GM13976 (cell line): ENCODE measurements at places on chromosomes 12 and 14.

GRCh38 chr14:58778202-58778601 lies 140.4 kb downstream of the DACT1 start:
- DNase-seq: no peak

GRCh38 chr12:64125913-64126312 lies 96.2 kb downstream of the KICS2 start:
- DNase-seq: no peak

DNA sequence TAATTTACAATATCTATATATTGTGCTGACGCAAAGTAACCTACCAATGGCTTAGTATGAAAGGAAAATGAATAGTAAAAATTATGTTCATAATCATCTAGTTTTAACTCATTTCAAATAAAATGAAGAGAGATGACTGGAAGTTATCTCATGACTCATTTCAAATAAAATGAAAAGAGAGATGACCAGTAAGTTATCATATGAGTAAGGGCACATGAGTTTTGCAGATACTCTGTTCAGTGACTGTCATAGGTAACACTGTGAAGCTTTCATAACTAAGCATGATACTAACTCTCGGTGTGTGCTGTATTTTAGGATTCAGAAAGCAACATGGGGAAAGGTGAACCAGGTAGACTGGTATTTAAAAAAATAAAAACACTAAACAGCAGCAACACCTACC lies 364.5 kb upstream of the DIO2 start:
- DNase-seq: no peak

DNA sequence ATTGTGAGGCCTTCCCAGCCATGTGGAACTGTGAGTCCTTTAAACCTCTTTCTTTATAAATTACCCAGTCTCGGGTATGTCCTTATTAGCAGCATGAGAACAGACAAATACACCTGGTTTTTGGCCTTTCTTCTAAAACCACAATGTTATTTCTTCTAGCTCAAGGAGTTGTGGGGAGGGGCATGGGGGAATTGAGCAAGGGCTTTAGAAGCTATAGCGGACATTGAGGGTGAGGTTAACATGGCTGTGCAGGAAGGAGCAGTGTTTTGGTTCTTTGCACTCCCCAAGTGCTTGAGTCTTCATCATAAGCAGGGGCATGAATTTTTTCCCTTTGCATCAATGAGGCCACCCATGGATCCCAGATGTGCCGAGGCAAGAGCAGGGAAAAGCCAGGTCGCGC lies 86.8 kb downstream of the SPRING1 start:
- DNase-seq: no peak

- no peak for DNase-seq
Measured at GRCh38 chr12:131583090-131583712, 127.7 kb upstream of the SFSWAP start.

GRCh38 chr12:109186993-109187653 lies 70.7 kb downstream of the ACACB start:
- no peak for DNase-seq

- peak; percentile 21 for DNase-seq
Measured at GRCh38 chr12:122558745-122559641, 31.9 kb downstream of the KNTC1 start.

DNA sequence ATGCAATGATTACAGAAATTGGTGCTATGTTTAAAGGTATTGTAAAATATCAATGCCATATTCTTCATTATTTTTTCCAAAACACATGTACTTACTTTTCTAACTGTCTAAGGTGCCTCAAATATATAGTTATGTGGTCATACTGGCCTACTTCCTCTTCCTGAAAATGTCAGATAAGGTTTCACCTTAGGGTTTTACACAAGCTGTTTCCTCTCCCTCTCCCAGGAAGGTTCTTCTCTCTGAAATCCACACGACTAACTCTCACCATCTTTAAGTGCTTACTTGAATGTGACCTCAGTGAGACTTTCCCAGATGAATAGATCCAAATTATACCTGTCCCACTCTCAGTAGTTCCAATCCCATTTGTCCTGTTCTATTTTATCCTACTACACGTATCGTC lies 11.6 kb upstream of the CLEC4D start:
- DNase-seq: no peak

- no peak for DNase-seq
Measured at GRCh38 chr14:80278293-80279023, 67.2 kb upstream of the DIO2 start.

DNA sequence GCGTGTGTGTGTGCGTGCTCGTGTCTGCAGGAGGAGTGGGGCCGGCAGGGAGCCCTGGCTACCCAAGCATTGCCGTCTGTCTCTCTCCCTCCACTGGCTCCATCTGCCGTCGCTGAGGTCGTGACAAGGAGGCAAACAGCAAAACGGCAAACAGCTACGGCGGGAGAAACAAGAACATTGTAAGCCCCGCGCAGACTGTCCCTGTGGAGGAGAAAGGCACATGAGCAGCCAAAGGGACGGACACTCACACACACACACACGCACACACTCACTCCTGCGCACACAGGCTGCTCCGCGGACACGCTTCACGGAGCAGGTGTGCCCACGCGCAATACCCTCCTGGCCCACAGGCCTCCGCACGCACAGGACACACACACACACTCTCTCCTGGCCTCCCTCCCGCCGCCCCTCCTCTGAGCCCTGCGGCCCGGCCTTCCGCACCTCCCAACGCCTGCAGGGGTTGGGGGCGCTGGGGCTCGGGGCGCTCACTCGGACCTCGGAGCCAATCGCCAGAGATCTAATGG lies 905 bp downstream of the CISTR start:
- peak; percentile 72 for DNase-seq

DNA sequence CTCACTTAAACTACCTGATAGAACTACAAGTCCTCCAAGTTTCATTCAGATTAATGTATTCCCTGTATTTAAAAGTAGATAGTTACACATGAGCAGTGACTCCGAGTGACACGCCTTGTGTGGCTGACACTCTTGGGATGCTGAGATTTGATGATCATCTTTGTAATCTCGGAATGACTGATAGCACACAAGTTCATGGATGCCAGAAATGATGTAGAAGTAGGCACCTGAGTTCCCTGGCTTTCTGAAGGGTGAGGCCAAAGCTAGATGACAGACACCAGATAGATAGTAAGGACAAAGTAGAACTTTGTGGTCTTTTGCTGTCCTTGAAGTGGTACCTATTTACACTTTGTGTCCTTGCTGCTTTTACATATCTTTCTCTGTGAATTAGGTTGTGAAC lies 491.2 kb downstream of the PCNX1 start:
- DNase-seq: no peak
